Tibial artery (tissue), 4 donors: ENCODE measurements at places on chromosomes 5 and 9.

- H3K36me3 ChIP-seq = no peaks in the 10 kb centered on the region
- H3K27ac ChIP-seq = peak overlapping the region; percentile 67
- H3K4me1 ChIP-seq = no peaks in the 10 kb centered on the region
- no peak for DNase-seq
Observed at GRCh38 chr5:73654171-73654811, 28.3 kb downstream of the ARHGEF28 start.

DNA sequence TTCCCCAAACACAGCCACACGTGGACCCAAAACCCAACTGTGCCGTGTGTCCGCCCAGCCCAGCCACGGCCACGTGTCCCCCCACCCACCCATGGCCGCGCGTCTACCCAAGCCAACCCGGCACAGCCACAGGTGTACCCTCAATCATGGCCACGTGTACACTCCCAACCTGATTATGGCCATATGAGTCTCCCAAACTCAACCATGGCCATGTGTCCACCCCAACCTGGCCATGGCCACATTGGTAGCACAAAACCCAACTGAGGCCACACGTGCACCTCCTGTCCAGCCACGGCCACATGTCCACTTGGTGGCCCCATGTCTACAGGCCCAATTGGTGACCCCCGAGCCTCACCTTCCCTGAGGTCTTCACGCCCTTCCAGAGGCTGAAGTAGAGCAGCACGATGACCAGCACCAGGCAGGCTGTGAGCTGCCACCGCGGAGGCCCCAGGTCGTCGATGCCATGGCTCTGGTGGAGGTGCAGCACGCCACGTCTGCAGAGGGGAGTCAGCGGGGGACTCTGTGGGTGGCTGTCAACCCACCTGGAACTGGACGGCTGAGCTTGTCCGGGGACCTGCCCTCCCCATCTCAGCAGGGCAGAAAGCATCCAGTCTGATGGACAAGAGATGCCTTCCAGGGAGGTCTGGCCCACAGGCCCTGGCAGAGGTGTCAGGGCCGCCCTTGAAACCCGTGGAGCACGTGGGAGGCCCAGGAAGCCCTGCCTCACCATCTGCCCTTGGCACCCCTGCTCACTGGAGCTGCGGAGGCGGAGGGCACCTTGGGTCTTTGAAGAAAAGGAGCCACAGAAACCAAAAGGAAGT, 23.5 kb downstream of the SLC6A3 start:
- H3K27me3 ChIP-seq = peaks cover 17% of the 10 kb centered on the region
- no peak overlapping the region for H3K27ac ChIP-seq
- peak; percentile 53 for DNase-seq
- no peaks in the 10 kb centered on the region for H3K36me3 ChIP-seq

DNA sequence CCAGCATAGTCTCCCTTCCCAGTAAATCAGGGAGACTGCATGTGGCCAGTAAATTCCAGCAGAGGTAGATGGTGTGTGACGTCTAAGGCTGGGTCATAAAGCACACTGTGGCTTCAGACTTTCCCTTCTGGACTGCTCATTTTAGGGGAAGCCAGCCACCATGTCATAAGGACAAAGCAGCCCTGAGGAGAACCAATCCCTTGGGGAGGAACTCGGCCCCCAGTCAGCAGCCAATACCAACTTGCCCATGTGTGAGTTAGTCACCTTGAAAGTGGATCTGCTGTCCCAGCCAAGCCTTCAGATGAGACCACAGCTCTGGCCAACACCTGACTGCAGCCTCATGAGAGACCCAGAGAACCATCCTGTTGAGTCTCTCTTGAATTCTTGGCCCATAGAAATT, 14.7 kb upstream of the NINJ1 start:
- H3K4me3 ChIP-seq = no peak overlapping the region
- no peaks in the 10 kb centered on the region for H3K4me1 ChIP-seq
- H3K36me3 ChIP-seq = no peaks in the 10 kb centered on the region
- H3K27me3 ChIP-seq = no peaks in the 10 kb centered on the region
- H3K27ac ChIP-seq = no peak overlapping the region
- no peak for DNase-seq

DNA sequence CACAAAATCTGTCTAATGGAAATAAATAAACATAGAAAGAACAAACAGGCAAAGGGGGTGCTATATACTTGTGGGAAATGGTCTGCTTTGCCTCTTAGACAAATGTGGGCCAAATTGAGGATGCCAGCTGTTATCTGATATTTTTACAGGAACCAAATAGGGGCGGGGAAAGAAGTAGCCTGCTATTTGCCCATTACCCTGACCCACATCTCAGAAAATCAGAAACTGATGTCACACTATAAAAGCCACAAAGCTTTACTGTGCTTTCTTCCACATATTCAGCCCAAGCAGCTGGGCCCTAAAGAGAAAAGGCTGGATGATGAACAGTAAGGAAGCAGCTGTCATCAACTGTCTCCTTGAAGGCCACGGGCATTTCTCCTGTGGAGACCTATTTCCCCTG, 97.3 kb downstream of the ELAVL2 start:
- no peak overlapping the region for H3K4me3 ChIP-seq
- H3K27ac ChIP-seq = no peak overlapping the region
- no peaks in the 10 kb centered on the region for H3K36me3 ChIP-seq
- DNase-seq = no peak

GRCh38 chr5:149684371-149684770, 45.7 kb upstream of the PPARGC1B start:
- H3K27me3 ChIP-seq = peaks cover 19% of the 10 kb centered on the region
- no peak overlapping the region for H3K4me3 ChIP-seq
- no peak for DNase-seq
- H3K36me3 ChIP-seq = no peaks in the 10 kb centered on the region
- H3K27ac ChIP-seq = no peak overlapping the region

DNA sequence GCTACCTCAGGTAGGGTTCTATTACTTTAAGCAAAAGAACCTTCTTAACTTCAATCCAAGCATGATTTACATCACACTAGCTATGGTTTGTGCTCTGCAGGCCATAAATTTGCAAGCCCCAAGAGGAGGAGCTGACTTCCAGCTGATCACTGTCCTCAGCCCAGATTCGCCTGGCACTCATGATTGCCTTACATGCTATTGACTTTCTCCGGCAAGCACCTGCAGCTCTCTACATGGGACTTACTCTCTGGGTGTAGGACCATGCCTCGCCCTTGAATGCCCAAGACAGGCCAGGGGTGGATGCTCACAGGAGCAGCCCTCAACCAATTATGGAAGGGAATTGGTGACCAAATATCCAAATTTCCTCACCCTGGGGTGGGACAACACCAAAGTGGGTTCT, 99.8 kb downstream of the ESM1 start:
- no peak for DNase-seq
- peaks cover 11% of the 10 kb centered on the region for H3K4me1 ChIP-seq
- no peaks in the 10 kb centered on the region for H3K36me3 ChIP-seq
- no peak overlapping the region for H3K4me3 ChIP-seq
- H3K27me3 ChIP-seq = no peaks in the 10 kb centered on the region

DNA sequence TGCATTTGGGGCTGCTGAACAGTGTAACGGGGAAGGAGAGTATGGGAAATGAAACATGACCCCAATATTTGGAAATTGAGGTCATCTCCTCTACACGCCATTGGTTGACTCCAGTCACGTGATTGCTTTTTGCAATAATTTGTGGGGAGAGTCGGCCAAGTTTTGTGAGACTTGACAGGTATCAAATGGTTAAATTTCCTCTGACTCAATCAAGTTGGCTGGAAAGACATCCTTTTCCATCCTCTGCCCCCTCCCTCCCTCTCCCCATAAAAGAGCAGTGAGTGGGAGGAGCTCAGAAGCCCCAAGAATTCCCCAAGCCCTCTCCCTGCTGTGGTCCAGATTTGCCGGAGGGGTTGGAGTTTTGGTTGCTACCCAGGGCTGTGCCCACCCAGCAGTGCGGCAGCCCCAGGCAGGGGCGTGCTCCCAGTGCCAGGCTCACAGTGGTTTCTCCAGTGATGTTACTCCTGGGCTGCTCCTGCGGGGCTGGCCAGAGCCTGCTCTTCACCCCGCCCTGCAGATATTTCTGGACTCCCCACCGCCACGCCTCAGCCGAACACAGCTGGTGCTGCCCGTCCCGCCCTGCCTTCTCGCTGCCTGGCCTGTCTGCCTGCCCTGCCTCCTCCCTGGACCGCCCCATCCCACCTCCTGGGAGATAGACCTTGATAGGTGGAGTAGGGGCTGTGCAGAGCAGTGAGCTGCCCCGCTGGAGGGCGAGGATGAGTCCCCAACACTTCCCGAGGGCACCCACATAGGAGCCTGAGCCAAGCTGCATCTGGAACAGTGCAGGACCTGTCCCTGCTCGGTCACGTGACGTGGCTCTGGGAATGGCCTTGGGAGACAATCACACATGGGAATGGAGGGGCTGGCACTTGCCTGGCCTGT, 3.4 kb downstream of the COL5A1 start:
- peak overlapping the region; percentile 91 for H3K4me3 ChIP-seq
- no peaks in the 10 kb centered on the region for H3K36me3 ChIP-seq
- H3K27ac ChIP-seq = peak overlapping the region; percentile 85

GRCh38 chr9:128940271-128940921, 7.0 kb downstream of the DOLK start:
- no peak overlapping the region for H3K4me3 ChIP-seq
- H3K27ac ChIP-seq = no peak overlapping the region
- no peaks in the 10 kb centered on the region for H3K4me1 ChIP-seq
- H3K27me3 ChIP-seq = no peaks in the 10 kb centered on the region
- H3K36me3 ChIP-seq = no peaks in the 10 kb centered on the region
